ENCODE measurements at places on chromosomes 13 and 19.

DNA sequence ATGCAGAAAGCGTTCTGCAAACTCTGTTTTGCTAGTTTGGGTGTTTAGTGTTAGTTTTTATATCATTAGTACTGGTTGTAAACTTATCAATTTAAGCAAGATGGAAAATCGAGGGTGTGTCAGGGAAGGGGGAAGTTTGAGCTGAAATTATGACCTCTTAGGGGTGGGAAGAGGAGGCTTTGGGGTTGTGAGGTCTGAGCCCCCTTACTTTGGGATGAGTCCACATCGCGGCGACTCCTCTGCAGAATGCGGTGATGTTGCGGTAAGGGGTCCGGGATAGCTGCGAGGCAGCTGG is 743 bp upstream of the NDUFS7 start:
- no peak for DNase-seq

DNA sequence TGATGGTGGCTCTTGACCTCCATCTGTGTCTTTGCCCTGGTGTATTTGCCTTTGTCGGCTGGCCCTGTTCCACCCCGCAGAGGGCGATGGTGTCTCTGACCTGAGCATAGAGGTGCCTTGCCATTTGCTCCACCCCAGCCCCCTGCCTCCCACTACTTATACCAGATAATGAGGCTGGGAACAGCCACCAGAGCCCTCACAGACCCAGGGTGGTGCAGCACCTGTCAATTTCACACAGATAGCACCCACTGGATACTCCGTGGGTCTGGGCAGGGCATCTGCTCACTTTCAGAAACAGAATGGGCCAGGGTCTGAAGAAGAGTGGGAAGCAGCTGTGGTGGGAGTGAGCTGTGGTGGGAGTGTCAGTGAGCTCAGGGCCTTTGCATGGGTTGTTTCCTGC is 4.1 kb downstream of the ZNF536 start:
- no peak for DNase-seq

- no peak for DNase-seq
Measured at GRCh38 chr19:46042252-46042883, 1.6 kb upstream of the IGFL4 start.

- DNase-seq: no peak
Measured at GRCh38 chr13:26557051-26557392, 461 bp upstream of the WASF3 start.

- DNase-seq: no peak
Measured at GRCh38 chr19:33720691-33721682, 75.7 kb upstream of the KCTD15 start.

DNA sequence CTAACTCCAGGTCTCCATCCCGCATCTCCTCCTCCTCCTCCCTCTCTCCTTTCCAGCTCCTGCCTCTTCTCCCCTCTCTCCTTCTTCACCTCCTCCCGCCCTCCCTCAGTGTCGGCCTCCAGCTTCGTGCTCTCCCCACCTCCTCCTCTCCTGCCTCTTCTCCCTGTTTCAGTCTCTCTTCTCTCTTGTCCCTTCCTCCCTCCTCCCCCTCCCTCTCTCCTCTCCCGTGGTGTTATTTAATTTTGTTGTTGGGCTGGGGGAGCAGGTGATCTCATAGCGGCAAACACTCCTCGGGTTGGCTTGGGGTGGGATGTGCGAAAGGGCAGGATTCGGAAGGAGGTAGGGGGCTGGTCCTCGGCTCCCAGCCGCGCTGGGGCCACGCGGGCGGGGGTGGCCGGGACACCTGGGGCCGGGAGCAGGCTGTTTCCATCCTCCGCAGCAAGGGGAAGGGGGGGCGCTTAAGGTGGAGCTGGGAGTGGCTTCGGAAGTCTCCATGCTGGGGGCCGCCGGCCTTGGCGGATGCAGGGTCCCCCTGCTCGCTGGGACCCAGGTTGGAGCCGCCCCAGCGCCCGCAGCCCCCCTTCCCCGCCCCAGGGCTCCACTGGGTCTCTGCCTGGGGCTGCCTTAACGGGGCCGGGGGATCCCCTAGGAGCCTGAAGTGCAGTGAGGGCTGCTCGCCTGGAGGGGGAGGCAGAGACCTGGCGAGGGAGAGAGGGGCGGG is at the start of gene CA11:
TSS of gene CA11 (minus strand) at position 187 of the 721 bp plus-strand sequence. CDS start 555 bp downstream, outside the sequence.
- peak; percentile 53 for DNase-seq

GRCh38 chr13:50082426-50083281 is 67.4 kb downstream of the KCNRG start:
- DNase-seq: peak; percentile 88

DNA sequence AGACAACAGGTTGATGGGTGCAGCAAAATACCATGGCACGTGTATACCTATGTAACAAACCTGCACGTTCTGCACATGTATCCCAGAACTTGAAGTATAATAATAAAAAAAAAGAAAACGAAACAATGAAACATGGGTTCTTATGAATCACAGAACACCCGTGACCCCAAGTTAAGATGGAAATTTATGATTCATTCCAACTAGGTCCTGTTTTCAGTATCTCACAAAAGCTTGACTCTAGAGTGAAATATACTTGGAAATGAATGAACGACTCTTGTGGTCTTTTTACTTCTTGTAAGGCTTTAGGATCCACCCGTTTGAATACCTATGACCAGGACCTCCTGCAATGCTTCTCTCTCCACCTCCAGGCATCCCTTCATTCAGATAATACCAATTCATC is 3.5 kb upstream of the LILRB4 start:
- DNase-seq: no peak

DNA sequence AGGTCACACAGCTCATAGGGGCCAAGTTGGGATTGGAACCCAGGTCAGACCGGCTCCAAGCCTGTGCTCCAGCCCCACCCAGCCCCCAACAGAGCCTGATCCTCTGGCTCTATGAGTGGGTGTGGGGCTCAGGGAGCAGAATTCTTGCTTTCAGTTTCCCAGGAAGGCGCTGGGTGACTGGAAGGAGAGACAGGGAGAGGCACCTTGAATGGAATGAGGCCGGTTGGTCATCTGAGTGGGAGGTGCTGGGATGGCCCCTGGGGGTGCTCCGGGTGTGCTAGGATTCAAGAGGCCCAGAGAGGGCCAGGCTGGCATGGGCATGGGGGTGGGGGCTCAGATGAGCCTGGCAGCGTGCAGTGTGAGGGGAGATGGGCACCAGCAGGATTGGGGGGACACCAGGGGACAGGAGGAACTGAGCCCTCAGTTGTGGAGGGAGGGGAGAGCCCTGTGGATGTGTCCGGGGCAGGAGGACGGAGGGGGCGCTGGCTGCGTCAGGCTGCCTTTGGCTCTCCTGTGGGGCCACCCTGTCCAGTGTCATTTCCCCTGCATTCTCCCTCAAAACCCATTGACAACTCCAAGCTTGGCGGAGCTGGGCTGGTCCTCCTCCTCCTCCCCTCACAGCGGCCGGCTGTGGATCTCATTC is 31.2 kb upstream of the ANKRD10 start:
- DNase-seq: no peak

- DNase-seq: no peak
Measured at GRCh38 chr19:17020385-17020784, 6.2 kb downstream of the CPAMD8 start.

DNA sequence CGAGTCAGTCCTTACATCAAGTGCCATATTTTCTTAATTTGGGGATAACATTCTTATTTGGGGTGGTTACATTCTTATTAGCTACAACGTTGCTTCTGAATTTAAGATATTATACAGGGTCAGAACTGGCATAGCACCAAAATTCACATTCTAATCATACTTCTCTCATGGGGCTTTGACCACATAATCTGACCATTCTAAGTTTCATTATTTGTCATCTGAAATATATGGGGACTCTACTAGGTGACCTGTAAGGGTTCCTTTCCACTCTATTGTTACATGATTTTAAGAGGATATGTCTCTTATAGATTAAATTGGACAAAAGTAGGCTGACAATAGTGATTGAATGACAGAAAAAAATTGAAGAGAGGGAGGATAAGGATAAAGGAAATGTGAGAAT is 536.5 kb downstream of the KCTD12 start:
- DNase-seq: no peak

GRCh38 chr19:30685426-30686000 is 313.3 kb downstream of the ZNF536 start:
- DNase-seq: no peak

DNA sequence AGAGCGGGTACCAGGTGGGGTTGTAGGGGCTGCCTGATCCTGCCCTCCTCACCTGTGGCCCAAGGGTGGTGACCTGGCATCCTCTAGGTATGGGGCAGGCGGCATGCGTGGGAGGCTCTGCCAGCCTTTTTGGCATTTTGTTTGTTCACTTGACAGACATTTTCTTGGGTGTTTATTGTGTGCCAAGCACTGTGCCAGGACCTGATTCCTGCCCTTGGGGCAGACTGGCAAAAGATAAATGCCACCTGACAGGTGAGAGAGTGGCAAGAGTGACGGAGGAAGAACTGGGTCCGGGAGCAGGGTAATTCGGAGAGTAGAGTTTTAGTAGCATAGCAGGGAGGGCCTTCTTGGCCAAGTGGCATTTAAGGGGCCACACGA is 6.0 kb downstream of the RAB11B start:
- DNase-seq: no peak

GRCh38 chr19:43767316-43767715 is 12.6 kb upstream of the SMG9 start:
- no peak for DNase-seq

- no peak for DNase-seq
Measured at GRCh38 chr13:77036279-77036678, 9.3 kb upstream of the FBXL3 start.

- DNase-seq: no peak
Measured at GRCh38 chr13:83009987-83010386, 872.3 kb downstream of the SLITRK1 start.
